ENCODE measurements at places on chromosomes 12 and 14. TPM values are rescaled to one million over a fixed set of nuclear protein-coding genes. Genes with fewer than 3 reads are reported as not detected.

- no peak for DNase-seq
These were observed 221.9 kb upstream of the EGLN3 start for GRCh38 chr14:34172550-34173368.

The C12orf50 gene
- total RNA-seq: not detected

- DNase-seq: no peak
These were observed 3.2 kb downstream of the PLBD1 start for GRCh38 chr12:14564336-14564959.

The SYNE3 gene
- 6.0 TPM for total RNA-seq

- no peak for DNase-seq
These were observed 23.4 kb upstream of the FSCB start for GRCh38 chr14:44530475-44530874.

Data from RPMI7951 (cell line).